Inflammatory macrophage treated with lipopolysaccharide for 4 hours (primary cell): ENCODE measurements at places on chromosomes 2 and 18.

DNA sequence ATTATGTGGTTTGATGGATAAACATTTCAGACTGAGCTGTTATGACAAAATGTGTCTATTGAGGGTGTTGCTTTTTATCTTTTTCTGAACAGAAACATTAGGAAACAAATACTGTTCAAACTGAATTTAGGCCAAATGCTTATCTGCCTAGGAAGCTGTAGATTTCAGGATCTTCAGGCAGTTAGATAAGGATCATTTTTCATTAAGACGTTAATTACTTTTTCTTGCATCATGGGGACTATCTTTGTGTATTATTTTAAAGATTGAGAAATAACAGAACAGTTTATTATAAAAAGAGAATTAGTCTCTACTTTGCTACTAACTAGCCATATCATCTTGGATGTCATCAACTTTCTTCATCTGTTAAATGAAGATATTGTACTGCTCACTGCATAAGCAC lies 107.5 kb downstream of the TTC27 start:
- no peak for DNase-seq

GRCh38 chr2:239326831-239327535 lies 73.8 kb downstream of the HDAC4 start:
- no peak for DNase-seq

DNA sequence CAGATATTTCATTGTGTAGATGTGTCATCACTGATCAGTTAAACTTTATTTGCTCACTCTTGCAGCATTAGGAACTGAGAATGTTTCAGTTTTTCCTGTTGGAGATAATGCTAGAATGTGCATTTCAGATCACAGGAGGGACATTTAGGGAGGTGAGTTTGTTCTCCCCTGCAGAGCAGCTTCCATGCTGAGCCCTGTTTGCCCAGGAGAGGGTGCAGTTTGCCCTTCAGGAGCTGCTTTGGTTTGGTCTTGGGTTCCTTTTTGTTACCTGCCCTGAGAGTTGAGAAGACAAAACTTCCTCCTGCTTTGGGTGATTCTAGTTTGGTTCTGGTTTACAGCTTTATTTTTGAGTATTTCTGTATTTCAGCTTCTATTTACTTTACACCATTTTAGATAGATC lies 49.9 kb downstream of the DGKD start:
- DNase-seq = no peak

DNA sequence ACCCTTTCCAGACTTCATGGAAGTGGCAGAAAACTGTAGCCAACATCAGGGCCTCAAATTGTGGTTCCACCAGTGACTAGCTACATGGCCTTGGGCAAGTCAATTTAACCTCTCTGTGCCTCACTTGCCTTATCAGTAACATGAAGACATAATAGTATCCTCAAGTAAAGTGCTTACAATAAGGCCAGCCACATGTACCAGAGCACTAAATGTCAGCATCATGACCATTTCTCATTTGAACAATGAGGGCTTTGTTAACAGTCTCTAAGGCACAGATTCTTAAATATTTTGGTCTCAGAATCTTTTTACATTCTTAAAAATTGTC lies 5.8 kb upstream of the KCMF1 start:
- no peak for DNase-seq

DNA sequence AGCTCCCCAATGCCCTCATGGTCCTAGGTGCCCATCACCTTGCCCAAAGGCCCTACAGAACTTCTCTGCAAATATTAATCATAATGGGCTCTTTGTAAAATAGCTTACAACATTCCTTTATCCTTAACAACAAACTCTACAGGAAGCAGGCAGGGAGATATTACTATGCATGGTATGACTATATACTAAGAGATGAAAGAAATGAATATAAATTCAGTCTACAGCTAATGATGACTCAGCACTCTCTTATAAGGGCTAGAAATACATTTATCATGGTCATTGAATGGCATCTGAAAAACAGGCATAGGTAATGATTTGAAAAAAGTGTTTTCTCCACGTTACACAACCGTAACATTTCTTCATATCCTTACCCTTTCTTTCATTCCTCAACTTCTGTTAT lies 254.8 kb upstream of the DSEL start:
- DNase-seq = no peak

DNA sequence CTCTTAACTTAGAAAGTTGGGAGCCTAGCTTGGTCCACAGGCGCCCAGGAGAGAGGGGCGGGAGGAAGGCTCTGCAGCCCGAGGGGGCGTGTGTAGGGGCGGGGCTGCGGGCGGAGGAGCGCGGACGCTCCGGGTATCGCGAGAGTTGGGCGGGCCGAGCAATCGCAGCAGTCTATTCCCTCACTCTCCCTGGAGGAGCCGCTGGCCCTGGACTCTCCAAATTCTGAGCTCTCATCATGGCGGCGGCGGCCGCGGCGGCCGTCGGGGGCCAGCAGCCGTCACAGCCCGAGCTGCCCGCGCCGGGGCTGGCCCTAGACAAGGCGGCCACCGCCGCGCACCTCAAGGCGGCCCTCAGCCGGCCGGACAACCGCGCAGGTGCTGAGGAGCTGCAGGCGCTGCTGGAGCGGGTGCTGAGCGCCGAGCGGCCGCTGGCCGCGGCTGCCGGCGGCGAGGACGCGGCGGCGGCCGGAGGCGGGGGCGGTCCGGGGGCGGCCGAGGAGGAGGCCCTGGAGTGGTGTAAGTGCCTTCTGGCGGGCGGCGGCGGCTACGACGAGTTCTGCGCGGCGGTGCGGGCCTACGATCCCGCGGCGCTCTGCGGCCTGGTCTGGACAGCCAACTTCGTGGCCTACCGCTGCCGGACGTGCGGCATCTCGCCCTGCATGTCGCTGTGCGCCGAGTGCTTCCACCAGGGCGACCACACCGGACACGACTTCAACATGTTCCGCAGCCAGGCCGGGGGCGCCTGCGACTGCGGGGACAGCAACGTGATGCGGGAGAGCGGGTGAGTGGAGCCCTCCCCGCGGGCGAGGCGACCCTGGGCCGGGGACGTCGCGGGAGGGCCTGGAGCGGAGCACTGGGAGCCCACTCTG lies at the start of gene UBR3:
TSS of gene UBR3 (plus strand) at position 183 of the 869 bp plus-strand sequence. CDS start at position 237, 54 bp downstream.
- DNase-seq = peak; percentile 93

GRCh38 chr18:32303400-32303799 lies 113.6 kb downstream of the MEP1B start:
- DNase-seq = no peak

GRCh38 chr2:202009019-202009481 lies 24.6 kb upstream of the FZD7 start:
- DNase-seq = no peak

- DNase-seq = no peak
These were observed 22.7 kb upstream of the MYO1B start for GRCh38 chr2:191222507-191222906.

DNA sequence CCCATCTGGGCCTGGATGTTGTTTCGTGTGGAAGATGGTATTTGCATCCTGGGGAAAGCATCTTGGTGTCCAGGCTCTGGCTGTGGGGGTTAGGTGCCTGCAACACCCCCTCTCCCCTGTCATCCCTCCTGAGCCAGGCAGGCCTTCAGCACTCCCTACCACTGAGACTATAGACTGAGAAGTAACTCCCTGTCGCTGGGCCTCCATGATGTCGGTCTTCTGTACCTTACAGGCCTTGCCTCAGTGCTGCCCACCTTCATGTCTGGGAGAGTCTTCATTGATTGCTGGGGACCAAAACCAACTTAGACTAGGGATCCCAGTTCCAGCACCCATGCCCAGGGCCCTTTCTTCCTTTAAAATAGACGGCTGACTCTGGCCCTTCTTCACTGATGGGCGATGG lies 33.1 kb upstream of the DNMT3A start:
- no peak for DNase-seq
